Caudate nucleus (tissue), 63 donors: ENCODE measurements at places on chromosomes 1 and 21.
A peak's percentile ranks its signal among the peaks of the same experiment; 100 is the strongest.

DNA sequence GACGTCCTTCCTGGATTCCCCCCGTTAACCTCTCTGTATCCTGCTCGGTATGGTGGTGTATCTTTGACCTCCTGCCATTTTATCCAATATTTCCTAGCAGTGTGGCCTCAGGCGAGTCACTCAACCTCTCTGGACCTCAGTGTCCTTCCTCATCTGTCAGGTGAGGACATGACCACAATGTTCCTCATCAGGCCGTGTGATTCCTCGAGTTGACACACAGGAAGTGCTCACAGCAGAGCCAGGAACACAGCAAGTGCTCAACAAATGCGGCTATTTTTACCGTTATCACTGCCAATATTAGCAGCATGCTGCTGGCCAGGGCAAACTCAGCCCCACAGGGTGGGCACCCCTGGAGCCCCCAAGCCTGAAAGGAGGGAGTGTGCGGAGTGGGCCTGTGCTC, 450.2 kb downstream of the KIF26B start:
- no peak for DNase-seq

DNA sequence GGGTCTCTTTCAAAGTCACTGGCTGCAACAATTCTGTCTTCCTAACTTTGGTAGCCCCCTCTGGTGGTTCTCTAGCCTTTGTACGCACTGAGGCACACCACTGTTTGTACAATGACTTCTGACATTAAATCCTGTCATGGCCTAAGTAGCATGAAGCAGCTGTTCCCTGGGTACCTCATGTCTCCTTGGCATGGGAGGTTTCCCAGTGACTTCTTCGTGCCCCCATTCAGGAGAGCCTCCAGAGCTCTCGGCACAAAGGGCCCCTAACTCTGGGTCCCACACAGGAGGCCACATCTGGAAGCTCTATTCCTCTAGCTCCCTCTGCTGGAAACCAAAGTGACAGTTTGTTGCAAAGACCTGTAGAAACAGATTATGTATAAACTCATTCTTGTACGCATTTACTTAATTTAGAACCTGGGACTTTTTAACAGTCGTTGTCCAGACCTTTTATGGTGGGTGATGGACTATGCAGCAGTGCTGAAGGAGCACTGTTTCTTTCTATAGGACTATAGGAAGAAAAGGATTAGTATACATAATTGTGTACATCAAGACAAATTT, 13.4 kb downstream of the SWT1 start:
- DNase-seq: peak; percentile 7

GRCh38 chr1:181661569-181661968, 178.3 kb downstream of the CACNA1E start:
- DNase-seq: no peak

GRCh38 chr1:225694151-225694603, 41.3 kb upstream of the ENAH start:
- DNase-seq: no peak

GRCh38 chr1:42170779-42171621, 6.5 kb upstream of the GUCA2A start:
- DNase-seq: no peak

DNA sequence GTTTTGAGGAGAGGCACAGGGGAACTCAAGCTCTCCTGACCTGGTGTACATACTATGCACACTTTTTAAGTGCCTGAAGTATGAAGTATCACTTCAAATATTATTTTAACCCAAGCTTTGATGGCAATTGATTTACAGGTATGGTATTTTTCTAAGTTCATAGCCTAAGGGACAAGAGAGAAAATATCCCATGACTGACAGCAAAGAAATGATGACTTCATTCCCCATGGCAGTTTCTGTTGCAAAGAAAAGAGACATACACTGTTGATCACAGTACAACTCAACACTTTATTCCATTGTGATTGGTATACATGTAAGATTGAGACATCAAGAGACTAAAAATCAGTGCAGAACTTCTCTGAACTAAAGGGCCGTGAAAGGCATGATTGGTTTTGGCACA, 41.8 kb upstream of the BCL10 start:
- DNase-seq: no peak
